ENCODE measurements at places on chromosomes 5 and 9. TPM values are rescaled to one million over a fixed set of nuclear protein-coding genes. Genes with fewer than 3 reads are reported as not detected.

The TMEM232 gene
- 5.2 TPM for total RNA-seq

The FOXI1 gene
- total RNA-seq, result not detected

The LCN2 gene
- not detected for total RNA-seq

DNA sequence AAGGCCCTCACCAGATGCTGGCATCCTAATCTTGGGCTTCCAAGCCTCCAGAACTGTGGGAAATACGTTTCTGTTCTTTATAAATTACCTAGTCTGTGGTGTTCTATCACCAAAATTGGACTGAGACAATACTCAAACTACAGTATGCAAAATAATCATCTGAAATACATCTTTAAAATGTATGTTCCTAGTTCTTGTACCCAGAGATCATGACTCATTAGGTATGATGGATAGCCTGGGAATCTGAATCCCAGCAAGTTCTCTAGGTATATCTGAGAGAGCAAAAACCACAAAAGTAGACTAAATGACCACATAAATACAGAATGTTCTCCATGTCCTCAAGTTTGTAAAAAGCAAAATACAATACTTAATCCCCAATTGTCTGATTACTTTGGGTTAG lies 166.3 kb downstream of the YIPF5 start:
- no peak for DNase-seq

GRCh38 chr9:20426019-20426418 lies 196.3 kb downstream of the MLLT3 start:
- no peak for DNase-seq

The PCDHA9 gene
- 2.0 TPM for total RNA-seq

- no peak for DNase-seq
These were observed 178.2 kb upstream of the ATP10B start for GRCh38 chr5:161030229-161030628.

The THG1L gene
- 15.1 TPM for total RNA-seq

DNA sequence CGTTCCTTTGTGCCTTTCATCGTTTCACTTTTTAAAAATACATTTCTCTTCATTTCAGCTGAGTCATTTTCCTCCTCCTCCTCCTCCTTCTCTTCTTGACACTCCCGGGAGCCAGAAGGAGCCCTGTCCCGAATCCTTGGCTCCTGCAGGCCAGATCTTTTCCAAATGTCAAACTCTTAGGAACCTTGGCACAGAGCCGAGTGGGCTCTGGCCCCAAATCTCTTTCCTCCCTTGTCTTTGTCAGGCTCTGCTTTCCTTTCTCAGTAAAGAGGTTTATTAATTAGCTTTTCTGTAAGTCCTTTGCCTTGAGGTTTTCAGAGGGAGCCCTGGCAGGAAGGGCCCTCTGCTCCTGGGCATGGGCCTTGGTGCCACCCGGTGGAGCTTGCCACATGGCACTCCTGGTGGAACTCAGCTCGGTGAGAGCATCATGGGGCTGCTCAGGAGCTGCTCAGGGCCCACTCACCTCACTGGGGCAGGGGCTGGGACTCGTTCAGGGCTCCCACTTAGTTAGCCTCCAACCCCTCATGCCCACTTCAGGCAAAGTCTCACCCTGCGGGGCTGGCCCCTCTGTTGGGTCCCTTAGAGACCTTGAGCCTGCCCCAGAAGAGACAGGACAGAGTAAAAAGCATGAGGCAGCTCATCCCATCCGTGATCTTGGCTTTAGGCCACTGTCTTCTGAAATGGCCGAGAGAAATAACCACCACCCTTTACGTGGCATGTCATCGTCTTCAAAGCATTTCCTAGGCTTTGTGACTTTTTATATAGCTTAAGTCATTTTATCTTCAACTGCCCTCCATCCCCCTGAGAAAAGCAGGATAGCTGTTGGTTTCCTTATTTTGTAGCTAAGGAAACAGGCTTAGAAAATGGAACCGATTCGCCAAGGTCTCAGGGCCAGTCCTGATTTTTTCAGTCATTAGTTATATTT lies 17.1 kb downstream of the STC2 start:
- DNase-seq, result no peak

DNA sequence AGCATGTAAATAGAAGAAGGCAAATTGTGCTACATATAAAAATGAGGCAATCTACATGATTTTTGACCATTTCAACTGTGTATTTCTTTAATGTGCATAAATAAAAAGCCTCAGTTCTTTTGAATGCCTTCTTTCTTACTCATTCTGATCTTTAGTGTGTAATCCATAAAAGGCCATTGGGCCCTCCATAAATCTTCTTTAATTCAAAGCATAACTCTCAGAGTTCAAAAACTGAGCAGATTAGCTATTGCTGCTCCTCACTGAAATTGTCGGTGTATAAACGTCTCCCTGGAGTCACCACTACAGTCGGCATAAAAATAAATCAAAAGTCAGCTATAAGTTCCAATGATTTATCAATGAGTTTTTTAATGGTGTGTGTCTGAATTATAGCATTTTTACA lies 45.3 kb upstream of the ADAMTSL1 start:
- DNase-seq, result no peak

DNA sequence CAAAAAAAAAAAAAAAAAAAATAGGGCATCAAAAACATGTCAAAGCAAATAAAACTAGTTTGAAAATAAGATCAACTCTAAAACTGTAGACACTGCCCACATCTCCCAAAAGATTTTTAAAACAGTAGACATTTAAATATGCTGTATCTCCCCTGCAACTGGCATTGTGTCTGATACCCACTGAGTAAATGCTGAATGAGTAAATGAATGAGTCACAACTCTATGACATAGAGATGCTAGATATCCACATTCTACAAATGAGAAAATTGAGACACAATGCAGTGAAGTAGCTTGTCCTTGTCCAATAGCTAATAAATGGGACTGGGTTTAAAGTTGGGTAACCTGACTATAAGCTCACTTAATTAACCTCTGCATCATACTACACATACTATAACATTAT lies 14.1 kb upstream of the MAP1B start:
- no peak for DNase-seq

GRCh38 chr9:128244837-128245231 lies 31.0 kb downstream of the GOLGA2 start:
- peak; percentile 62 for DNase-seq

GRCh38 chr5:93427316-93427715 lies 153.7 kb downstream of the NR2F1-AS1 start:
- no peak for DNase-seq

GRCh38 chr5:34656700-34657273 lies 659 bp downstream of the RAI14 start:
- DNase-seq, result peak; percentile 43

DNA sequence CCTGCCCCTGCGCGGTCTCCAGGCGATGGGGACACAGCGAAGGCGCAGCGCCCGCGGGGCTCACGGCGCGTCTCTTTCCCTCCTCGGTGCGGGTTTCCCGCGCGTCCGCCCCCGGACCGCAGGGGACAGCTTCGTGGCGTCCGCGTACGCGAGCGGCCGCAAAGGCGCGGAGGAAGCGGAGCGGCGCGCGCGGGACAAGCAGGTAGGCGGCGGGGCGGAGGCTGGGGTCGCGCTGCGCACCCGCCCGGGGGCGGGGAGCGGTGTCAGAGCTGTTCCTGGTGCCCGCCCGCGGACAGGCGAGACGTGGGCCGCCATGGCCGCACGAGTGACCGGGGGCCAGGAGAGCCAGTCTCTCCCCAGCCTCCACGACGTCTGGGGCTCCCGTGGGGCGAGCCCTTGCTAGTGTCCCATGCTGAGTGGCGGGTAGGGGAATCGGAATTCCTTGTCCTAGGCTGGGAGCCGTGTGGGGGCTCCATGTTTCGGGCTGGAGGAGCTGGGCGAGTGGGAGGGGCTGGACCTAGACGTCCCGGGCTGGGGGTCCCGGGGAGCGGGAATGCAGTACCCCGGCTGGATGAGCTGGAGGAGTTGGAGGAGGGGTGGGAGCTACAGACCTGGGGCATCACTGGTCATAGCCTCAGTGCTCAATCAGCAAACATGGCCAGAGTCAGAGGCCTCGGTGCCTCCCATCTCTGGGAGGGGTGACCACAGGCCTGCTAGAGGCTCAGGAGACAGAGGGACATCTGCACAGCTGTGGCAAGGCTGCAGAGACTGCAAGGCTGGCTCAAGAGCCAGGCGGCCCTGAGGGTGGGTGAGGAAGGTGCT lies 968 bp downstream of the NKD2 start:
- DNase-seq, result peak; percentile 37

GRCh38 chr9:132994410-132995120 lies 16.1 kb downstream of the GFI1B start:
- peak; percentile 45 for DNase-seq

- no peak for DNase-seq
These were observed 186.6 kb upstream of the MEF2C start for GRCh38 chr5:89069591-89069990.

The BARHL1 gene
- 3.1 TPM for total RNA-seq

The SOX30 gene
- total RNA-seq, result 0.17 TPM

GRCh38 chr5:51908215-51908614 lies 525.0 kb downstream of the ISL1 start:
- no peak for DNase-seq

GRCh38 chr5:72005671-72006070 lies 101.6 kb upstream of the MAP1B start:
- DNase-seq, result peak; percentile 22

DNA sequence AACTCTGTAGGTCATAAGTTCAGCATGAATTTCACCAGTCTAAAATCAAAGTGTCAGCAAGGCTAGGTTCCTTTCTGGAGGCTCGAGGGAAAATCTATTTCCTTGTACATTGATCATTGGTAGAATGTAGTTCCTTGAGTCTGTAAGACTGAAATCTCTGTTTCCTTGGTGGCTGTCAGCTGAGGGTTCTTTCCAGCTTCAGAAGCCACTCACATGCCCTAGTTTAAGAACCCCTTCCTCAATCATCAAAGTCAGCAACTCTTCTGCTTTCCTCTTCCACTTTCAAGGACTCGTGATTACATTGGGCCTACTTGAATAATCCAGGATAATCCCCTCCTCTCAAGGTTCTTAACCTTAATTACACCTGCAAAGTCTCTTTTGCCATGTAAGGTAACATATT lies 4.9 kb upstream of the SCAMP1 start:
- DNase-seq, result no peak
